ENCODE measurements at places on chromosomes 2 and 18.

- no peak for DNase-seq
Measured at GRCh38 chr18:46268671-46269070, 164.5 kb downstream of the HAUS1 start.

GRCh38 chr18:45760462-45761036, 36.6 kb downstream of the SLC14A1 start:
- DNase-seq: no peak

- DNase-seq: no peak
Measured at GRCh38 chr2:45627911-45628310, 16.8 kb upstream of the SRBD1 start.

GRCh38 chr2:5145801-5146200, 546.4 kb upstream of the SOX11 start:
- DNase-seq: no peak

- DNase-seq: no peak
Measured at GRCh38 chr2:106105151-106105922, 88.8 kb downstream of the UXS1 start.

GRCh38 chr2:168897449-168897848, 3.6 kb upstream of the G6PC2 start:
- no peak for DNase-seq

- DNase-seq: no peak
Measured at GRCh38 chr2:191863988-191864387, 17.1 kb upstream of the CAVIN2 start.

- DNase-seq: no peak
Measured at GRCh38 chr2:69437751-69438154, 518 bp upstream of the NFU1 start.

DNA sequence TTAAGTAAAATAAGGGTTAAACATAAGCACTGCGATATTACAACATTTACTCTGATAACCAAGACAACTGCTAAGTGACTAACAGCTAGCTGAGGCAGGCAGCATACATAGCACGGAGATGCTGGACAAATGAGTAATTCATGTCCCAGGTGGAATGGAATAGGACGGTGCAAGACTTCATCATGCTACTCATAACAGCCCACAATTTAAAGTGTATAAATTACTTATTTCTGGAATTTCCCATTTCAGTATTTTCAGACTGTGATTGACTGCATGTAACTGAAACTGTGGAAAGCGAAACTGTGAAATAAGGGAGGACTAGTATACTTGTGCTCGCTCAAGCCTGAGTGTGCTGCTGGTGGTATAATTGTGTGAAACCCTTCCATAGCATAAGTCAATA, 12.9 kb downstream of the IER3IP1 start:
- DNase-seq: no peak

- no peak for DNase-seq
Measured at GRCh38 chr2:31831585-31831984, 179.2 kb downstream of the MEMO1 start.

- peak; percentile 43 for DNase-seq
Measured at GRCh38 chr2:41400088-41400665, 647.6 kb upstream of the PKDCC start.

- DNase-seq: no peak
Measured at GRCh38 chr2:143030127-143030526, 99.1 kb upstream of the ARHGAP15 start.

DNA sequence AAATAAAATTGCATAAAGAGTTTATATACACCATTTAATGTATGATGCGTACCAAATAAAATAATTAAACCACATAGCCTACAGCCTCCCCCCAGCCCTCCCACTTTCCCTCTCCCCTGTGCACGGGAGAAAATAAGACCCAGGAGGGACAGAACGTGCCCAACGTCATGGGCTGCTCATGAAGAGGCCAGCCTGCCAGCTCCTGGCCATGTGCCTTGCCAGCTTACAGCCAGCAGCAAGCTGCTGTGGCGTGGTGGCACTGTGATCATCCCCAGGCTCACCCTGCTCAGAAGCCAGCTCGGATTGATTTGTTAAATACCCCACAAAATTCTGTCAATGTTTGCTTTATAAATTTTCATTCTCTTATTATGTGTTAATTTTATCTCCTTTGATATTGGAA, 7.6 kb downstream of the GPR148 start:
- DNase-seq: no peak

DNA sequence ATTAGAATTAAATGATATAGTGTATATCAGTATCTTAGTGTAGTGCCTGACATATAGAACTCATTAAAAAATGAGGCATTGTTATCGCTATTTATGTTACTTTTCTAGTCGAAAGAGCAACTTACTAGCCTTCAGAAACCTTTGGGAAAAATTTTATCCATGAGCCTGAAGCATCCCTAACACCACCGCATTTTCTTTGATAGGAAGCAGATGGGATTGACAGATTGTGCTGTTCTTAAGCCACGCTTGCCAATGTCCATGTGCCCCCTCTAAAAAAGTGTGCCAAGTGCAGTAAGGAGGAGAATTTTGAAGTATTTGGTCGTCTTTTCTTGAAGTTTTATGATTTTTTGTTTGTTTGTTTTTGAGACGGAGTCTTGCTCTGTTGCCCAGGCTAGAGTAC, 29.1 kb downstream of the PPM1B start:
- DNase-seq: no peak

- DNase-seq: no peak
Measured at GRCh38 chr2:216181351-216181750, 72.2 kb downstream of the XRCC5 start.

DNA sequence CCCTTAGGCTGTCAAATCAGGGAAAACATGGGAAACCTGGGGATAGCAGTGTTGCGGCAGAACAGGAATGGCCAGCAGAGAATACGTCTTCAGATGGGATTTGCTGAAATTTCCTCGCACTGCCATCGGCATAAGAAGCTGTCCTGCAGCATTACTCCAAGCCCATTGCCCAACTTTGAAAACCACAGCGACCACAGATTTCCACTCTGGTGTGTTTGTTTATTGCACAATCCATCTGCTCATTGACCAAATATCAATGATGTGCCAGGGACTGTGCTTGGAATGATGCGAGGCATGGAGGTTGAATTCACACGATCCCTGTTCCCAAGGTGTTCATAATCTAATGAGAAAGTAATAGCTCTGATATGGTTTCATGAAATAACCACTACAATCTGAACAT, 383.3 kb upstream of the MYT1L start:
- DNase-seq: no peak

DNA sequence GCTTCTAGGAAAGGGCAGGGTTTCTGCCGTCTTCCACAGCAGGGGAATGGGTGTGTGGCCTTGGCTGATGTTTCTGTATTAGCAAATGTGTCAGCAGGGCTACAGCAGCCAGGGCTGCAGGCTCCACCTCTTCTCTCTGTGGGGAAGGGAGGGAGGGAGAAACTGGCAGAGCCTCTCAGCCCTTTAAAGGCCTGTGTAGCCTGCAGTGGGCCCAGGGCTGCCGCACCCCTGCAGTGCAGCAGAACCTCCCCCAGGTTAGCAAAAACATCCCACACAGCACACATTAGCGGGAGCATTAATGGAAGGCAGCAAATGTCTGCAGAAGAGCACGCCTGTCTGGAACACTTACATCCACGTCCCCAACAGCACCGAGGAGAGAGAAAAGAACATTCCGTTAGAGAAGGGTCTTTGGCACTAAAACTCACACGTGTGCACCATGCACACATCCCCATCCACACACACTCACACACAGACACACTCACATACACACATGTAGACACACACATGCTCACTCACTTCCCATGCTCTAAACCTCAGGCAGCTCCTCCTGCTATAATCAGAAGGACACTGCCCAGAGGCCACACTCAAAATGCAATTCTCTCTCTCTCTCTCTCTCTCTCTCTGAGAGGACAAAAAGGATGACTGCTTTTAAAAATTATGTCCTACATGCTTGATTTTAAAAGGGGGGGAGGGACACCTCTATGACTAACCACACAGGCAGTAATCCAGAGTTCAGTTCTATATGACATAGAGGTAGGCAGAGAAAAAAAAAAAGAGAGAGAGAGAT, 24.1 kb downstream of the MRPL35 start:
- DNase-seq: no peak

DNA sequence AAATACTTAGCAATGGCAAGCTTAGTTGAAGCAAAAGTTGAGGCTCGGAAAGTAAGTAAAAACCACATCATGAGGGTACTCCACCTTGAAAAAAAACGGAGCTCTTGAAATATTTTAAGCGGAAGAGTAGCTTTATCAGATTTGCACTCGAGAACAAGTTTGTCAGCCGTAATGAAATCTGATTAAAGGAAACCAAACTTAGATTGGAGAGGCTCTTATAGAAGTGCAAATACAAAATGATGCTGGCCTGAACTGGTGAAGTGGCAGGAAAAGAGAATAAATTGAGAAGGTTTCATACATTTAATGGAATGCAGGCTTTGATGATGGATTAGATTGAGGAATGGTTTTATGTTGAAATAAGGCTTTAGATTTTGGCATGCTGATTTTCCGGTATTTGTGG, 484.2 kb downstream of the PID1 start:
- no peak for DNase-seq

DNA sequence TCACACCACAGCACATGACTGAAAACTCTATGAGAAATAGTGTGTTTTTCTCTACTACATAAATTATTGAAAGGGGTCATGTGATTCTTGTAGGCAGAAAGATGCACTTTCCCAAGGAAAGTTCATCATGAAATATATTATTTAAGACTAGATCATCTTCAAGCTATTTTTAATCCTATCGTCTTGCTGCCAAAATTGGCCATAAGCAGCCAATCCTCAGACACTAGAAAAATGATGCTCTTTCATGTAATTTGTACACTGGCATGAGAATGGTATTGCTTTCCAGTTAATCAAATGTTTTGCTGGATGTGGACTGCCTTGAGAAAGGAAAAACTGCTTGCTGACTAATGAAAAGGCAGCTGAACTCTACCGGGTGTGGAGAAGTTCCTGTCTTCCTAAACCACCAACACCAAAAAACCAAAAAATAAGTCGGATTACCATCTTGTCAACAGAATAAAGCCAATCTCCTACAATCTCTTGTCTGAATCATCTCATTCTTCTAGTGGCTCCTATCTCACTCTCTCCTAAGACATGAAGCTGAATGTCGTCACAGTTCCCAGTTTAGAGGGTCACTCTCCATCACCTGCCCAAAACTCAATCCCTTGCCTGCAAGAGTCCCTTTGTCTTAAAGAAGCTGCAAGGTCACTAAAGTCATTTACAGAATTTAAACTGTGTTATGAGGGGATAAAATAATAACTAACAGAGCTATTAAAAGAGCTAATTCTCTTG, 5.3 kb downstream of the BCL2 start:
- DNase-seq: no peak

GRCh38 chr2:29304399-29305060, 189.3 kb downstream of the CLIP4 start:
- no peak for DNase-seq

DNA sequence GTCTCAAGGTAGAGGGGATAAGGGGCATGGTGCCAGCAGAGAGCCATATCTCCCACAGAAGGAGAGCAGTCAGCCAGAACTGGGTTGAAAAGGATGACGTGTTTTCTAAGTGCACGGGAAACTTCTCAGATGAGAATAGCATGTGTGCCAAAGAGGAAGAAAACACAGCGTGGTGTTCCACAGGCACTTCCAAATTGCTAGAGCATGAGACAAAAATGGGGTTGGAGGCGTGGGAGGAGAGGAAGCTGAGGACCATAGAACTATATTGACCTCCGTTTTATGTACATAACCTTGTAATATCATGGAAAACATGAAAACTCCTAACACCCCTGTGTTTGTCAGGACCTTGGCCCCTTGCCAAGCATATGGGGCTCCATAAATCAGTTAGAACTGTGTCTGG, 682.7 kb upstream of the RAB6C start:
- DNase-seq: no peak

GRCh38 chr2:79793006-79793405, 280.2 kb downstream of the CTNNA2 start:
- DNase-seq: no peak

GRCh38 chr18:74478880-74479279, 17.3 kb upstream of the CNDP2 start:
- no peak for DNase-seq

- DNase-seq: no peak
Measured at GRCh38 chr2:64234785-64235184, 90.6 kb upstream of the PELI1 start.

- no peak for DNase-seq
Measured at GRCh38 chr2:66240286-66240685, 194.6 kb upstream of the MEIS1 start.

DNA sequence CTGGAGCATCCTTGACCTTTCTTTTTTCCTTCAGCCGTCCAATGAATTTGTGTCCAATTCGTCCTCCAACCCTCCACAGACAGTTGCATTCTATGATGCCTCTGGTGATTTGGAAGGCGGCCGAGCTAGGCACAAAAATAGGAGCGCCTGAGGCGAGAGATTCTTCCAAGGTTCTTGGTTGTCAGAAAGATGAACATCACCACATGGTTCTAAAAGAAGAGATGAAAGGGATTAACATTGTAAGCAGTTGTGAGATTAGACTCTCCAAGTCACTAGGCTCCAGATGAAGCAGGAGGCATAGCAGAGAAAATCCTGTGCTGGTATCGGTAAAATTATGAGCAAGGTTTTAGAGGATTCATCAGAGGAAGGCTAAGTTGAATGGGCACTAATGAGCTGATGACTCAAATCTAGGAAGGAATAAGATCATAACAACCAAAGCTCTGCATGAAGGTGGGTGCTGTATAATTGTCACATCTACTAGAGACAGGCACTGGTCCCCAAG, 75.4 kb upstream of the MAP4K3 start:
- DNase-seq: no peak

DNA sequence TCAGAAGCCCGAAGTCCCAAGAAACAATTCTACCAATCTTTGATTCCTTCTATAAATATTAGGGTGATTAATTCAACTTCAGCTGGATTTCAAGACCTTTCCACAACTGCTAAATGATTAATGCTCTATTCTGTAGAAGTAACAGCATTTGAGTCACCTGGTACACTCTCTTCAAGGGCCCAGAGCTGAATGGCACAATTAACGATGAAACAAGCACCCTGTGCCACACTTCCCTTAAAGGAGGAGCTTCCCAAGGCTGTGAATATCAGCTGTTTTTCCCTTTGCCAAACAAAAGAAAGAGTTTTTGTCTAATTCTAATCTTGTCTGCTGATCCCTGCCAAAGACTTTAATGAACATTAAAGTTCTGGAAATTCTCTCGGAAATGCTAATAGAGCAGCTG, 56.0 kb downstream of the BOD1L2 start:
- no peak for DNase-seq

- no peak for DNase-seq
Measured at GRCh38 chr2:100703213-100703612, 116.7 kb upstream of the NPAS2 start.

DNA sequence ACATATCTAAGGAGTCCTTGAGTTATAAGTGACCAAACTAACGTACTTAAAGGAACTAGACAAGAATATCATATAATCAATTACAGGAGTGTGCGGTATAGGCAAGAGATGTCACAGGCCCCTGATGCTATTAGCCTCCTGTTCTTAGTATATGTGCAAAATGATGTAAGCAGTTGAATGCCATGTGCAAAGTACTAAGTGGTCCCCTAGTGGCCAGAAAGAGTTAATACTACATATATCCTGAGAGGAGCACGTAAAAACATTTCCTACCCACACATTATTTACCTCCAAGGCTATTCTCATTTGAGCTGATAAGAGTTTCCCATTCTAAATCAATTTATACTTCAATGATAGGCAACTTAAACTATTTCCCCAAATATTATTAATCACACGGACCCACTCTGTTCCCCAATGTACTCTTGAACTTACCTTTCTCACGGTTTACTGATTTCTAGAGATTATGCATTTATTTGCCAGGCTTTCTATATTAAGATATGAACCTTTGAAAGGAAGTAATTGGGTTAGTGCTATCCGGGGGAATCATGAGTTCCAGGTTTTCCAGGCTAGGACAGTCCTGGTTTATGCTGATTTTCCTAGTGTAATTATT, 158.0 kb upstream of the KLHL14 start:
- no peak for DNase-seq

GRCh38 chr18:58605027-58606020, 23.6 kb downstream of the ALPK2 start:
- DNase-seq: no peak
